D721Med (cell line): ENCODE measurements at places on chromosomes 6 and 20.

DNA sequence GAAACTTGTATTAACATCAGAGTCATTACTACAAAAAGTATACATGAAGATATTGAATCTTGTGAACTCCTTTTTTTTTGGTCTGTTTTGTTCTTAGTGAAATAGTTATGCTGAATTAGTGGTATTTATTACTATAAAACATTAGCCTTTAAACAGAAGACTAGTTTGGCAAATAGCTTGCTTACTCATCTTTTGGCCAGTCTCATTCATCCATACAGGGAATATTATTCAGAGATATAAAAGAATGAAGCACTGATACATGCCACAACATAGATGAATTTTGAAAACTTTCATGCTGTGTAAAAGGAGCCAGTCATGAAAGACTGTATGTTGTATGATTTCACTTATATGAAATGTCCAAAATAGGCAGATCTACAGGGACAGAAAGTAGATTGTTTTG, 205.9 kb downstream of the ZFAND3 start:
- DNase-seq, result no peak

DNA sequence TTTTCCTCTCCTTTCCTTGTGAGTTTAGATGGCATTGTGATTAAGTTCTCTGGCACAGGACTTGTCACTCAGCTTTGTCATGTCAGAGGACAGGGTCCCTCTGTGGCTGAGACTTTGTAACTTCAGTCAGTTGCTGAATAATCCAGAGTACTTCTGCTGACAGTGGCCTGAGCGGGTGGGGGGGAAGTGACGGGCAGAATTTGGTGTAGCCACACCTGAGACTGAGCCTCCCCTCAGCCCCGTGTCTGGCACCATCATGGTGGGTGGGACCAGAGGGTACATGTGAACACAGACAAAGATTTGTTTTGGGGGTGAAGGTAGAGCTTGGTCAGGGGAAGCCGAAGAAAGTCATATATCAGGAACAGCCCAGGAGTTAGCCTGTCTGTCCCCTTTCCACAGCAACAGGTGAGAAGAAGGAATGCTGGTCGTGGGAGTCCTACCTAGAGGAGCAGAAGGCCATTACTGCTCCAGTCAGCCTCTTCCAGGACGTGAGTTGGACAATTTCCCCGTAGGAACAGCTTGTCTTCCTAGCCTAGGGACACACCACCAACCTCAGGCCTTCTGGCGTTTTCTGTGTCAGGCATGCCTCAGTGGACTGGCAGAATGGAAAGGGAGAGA, 20.9 kb downstream of the L3MBTL1 start:
- DNase-seq, result no peak

DNA sequence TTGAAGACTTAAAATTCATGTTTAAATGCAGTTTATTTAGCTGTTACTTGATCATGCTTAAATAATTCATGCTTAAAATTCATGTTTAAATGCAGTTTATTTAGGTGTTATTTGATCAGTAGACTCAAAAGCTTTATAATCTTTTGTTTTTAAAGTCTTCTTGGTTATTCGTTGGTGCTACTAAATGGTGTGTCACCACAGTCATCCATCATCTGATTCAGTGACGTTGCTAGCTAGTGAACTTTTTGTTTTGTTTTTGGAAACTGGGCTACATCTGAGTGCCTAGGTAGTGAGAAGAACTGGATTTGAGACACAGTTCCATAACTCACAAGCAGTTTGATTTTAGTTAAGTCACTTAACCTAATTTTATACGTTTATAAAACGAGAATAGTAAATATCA, 20.9 kb downstream of the SCAF8 start:
- no peak for DNase-seq

DNA sequence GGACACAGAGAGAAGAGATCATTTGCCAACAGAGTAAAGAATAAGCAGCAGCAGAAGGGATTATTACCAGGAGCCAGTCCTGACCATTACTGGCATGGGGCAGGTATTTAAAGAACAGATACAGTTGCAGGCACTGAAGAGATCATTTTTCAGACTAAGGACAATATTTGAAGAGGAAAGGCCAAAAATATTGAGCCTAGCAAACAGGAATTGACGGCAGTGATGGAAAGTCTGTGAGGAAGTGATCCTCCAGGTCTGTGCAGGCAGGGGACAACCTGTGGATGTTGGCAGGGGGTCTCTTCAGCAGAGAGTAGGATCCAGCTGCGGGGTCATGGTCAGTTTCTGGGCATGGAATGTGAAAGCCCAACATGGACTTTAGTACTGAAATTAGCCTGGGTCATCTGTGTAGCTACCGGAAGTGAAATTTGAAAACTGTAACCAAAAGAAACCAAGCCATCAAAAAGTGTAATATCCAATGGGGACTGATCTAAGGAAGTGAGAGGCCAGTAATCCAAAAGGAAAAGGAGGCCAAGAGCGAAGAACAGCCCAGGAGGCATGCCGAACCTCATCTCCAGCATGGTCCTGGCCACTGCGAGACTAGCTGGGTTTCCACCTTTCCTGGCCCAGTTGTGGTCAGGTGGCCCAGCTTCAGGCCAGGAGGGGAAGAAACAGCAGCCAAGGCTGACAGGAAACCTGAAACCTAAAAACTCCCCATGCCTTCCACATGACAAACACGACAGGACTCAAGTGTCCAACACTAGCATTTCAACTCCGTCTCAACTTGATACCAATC, 115.1 kb upstream of the TNFAIP3 start:
- DNase-seq, result no peak

DNA sequence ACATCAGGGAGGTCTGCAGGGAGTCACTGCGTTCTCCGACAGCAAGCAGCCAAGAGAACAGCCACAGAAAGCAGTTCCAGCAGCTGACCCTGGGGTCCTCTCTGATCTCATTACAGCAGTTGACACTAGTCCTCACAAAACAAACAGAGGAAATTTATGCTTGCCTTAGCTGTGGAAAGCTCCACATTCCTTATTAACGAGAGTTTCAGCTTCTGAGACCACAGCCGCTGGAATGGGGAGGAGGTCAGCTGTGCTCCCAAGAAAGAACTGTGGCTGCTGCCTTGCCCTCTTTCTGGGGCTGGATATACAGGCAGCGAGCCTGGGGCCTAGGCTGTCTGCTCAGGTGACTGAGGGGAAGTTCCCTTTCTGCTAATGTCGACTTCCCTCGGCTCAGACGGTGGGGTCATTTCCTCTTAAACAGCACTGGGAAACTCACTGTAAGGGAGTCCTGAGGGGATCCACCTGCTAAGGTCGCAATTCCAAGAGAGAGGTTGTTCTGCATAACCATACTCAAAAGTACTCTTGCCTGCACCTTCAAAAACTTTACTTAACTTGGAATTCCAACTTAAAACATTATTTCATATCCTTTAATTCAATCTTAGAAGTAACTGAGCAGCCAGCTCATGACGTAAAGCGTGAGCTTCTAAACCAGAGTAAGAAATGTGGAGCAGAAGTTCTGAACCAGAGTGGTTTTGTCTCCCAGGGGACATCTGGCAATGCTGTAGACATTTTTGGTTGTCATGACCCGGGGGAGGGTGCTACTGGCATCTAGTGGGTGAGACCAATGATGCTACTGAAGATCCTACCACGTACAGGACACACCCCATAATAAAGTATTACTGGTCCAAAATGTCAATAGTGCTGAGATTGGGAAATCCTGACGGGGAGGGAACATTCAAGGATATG, 80.3 kb downstream of the BACH2 start:
- no peak for DNase-seq

DNA sequence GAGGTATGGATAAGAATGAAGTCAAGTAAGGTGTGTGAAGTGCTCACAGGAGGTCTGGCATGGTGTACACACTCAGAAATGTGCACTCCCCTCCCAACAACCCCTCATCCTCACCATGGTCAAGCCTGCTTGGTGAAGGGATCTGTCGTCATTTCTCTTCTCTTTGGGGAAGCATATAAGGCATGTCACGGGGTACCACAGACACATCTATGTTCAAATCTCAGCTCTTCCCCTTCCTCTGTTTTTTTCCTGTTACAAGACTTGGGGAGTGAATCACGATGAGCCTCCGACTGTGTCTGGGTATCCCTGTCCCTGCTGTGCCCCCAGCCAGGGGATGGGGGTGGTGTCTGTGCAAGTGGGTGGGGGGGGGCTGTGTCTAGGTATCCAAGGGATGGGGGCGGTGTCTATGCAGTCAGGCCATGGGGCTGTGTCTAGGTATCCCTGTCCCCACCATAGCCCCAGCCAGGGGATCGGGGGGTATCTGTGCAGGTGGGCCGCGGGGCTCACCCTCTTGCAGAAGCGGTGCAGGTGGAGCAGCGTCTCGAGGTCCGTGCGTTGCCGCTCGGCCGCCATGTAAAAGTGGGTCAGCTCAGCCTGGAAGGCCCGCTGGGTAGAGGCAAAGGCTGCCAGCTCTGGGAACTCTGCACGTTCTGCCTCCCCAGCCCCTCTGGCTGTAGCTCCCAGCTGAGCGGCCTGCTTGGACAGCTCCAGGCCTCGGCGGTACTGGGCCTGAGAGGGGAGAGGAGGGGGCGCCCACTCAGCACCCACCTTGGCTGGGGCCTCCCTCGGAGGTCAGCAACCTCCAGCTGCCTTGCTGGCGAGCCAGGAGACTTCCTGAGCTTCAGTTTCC, 43.6 kb downstream of the KIAA1755 start:
- no peak for DNase-seq

- DNase-seq, result no peak
Measured at GRCh38 chr6:166056637-166057036, 111.0 kb downstream of the TBXT start.

- DNase-seq, result no peak
Measured at GRCh38 chr6:30463651-30464618, 25.4 kb upstream of the HLA-E start.

- DNase-seq, result no peak
Measured at GRCh38 chr6:117204903-117205302, 60.5 kb upstream of the VGLL2 start.

- no peak for DNase-seq
Measured at GRCh38 chr6:60867548-60867947, 1418.5 kb downstream of the KHDRBS2 start.

- DNase-seq, result no peak
Measured at GRCh38 chr6:158619922-158620801, 24.4 kb downstream of the DYNLT1 start.

- no peak for DNase-seq
Measured at GRCh38 chr6:134247231-134247833, 70.6 kb downstream of the SGK1 start.

DNA sequence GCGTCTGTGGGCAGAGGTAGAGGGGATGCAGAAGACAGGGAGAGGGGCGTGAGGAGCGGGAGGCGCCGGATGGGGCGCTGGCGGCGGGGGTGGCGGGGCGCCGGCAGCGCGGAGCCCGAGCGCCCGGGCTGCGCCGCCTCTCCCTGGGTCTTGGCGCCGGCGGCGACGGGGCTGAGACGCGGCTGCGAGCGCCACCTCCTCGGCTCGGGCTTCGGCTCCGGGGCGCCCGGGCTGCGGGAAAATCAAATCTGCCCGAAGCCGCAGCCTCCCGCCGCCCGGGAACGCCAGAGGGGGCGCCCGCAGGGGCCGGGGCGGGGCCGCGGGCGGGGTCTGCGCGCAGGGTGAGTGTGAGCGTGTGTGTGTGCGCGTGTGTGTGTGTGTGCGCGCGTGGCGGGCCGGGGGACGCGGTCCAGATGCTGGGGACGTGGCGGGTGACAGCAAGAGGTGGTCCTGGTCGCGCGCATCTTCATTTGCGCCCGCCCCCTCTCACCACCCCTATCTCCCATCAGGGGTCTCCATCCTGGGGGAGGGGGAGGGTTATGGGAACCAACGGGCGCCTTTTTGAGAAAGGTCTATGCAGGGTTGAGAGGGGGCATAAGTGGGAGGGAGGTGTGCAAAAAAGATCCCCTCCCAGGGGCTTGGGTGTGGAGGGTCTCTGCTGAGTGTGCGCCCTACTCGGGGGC, 646 bp upstream of the CPNE5 start:
- no peak for DNase-seq

DNA sequence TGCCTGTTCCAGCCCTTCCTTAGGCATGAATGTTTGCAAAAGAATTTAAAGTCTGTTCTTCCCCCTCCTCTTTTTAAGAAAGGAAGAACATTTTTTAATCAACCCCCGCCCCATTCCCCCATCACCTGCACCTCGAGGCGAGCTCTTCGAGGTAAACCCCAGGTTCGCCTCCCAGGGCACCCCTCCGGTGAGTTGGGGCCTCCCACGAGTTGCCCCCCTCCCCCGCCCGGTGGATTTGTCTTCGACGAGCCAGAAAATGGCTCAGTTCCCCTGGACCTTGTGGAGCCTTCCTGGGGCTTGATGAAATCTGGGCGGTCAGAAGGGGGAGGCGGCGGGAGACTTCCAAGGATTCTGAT, 256 bp upstream of the OVOL2 start:
- DNase-seq, result no peak

- no peak for DNase-seq
Measured at GRCh38 chr6:10355115-10355702, 59.7 kb downstream of the TFAP2A start.

GRCh38 chr6:13711324-13711732, 307 bp downstream of the RANBP9 start:
- DNase-seq, result no peak

GRCh38 chr6:112041535-112041934, 12.4 kb upstream of the CCN6 start:
- no peak for DNase-seq

- no peak for DNase-seq
Measured at GRCh38 chr6:79048611-79049010, 29.4 kb downstream of the PHIP start.

DNA sequence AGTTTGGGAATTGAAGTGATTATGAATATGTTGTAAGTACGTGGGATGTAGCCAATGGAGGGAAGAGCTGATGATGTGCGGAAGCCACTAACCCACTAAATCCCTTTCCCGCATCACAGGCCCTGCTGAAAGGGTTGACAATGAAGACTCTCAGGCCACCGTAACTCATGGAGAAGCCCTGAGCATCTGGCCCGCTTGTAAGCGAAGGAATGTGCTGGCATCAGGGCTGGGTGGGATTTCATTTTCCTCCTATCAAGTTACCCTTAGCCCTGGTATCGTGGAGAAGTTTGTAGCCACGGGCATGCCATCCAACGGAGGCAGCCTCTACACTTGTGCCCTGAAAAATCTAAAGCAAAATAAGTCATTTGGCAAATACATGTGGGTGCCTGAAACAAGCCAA, 355.0 kb downstream of the CDH26 start:
- no peak for DNase-seq

- no peak for DNase-seq
Measured at GRCh38 chr20:25360631-25361286, 29.9 kb downstream of the ABHD12 start.

DNA sequence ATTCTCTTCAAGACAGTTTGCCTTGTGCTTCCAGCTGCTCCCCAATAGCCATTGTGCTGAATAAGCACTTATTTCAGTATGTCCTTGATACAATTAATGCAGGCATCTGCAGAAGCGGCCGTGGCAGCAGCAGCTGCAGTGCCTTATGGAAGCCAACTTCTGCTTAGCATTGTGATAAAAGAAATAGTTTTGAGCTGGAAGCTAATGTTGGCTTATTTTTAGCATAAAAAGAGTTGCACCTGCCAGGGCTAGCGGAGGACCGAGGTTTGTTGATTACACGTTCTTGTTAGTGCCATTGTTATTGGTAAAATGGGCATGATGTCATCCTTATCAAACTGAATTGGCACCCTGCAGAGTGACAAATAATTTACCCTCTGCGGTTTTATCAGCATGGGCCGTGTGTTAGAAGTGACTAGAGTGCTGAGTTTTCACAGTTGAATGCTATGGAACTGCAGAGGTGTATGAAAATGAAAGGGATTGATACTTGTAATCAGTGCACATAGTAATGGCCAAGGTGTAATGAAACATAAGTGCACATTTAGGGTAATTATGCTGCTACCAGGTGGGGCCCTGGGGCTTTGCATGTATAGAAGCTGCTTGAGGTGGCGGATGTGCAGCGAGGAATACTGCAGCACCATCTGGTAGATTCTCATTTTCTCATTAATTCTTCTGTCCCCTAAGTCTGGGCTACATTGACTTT, 334.3 kb downstream of the CDKAL1 start:
- no peak for DNase-seq
